ENCODE measurements at places on chromosomes 5 and 9. TPM values are rescaled to one million over a fixed set of nuclear protein-coding genes. Genes with fewer than 3 reads are reported as not detected.

Gene SLC34A3
- total RNA-seq, result not detected

Gene C9orf43
- 1.0 TPM for total RNA-seq

Gene CARTPT
- not detected for total RNA-seq

Gene TMEM252
- total RNA-seq, result not detected

Gene TLX3
- not detected for total RNA-seq

Gene NR2F1
- not detected for total RNA-seq

Gene ZNF879
- total RNA-seq, result 2.2 TPM

Gene LRSAM1
- 20.7 TPM for total RNA-seq

Gene CD72
- 11.5 TPM for total RNA-seq

Gene OBP2A
- total RNA-seq, result not detected

Gene AK8
- total RNA-seq, result 0.36 TPM

DNA sequence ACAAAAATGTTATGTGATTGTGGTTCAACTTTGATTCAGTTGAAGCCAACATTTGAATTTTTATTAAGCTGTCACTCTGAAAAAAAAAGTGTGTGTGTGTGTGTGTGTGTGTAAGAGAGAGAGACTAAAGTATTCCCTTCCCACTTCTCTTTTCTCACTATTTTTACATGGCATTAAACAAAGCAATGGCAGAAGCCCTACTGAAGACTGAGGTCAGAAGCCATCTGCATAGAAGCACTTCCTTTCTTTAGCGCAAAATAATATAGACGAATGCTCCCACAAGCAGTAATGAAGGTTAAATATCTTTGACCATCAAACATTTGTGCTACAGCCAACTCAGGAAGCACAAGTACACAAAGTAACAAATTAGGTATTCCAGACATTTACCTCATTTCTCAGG lies 540.5 kb downstream of the KCTD16 start:
- DNase-seq, result no peak

- DNase-seq, result no peak
These were observed 44.2 kb downstream of the GDA start for GRCh38 chr9:72193478-72193881.

DNA sequence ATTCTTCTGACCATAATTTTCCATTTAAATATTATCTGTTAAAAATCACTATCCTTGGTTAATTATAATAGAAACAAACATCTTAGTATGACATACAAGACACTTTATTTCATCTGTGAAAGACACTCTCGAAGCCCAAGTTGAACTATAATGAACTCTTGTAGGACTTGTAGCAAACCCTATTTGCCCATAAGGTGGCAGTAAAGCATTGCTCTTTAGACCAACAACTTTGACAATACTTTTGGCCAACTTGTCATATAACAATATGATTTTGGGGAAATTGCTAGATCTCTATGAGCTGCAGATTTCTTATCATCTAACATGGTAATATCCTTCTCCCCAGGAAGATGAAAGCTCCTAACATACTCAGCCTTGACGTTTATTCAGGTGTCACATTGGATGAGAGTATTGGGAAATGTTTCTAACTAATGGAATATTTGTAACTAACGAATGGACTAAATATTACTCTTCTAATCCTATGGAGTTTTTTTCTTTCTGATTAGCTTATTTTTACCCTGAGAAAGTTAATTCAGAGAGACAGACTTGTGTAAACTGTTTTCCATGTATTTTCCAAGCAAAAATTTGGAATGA lies 11.0 kb downstream of the SPINK14 start:
- no peak for DNase-seq

- DNase-seq, result no peak
These were observed 136.5 kb upstream of the ABCA1 start for GRCh38 chr9:105064248-105065097.

DNA sequence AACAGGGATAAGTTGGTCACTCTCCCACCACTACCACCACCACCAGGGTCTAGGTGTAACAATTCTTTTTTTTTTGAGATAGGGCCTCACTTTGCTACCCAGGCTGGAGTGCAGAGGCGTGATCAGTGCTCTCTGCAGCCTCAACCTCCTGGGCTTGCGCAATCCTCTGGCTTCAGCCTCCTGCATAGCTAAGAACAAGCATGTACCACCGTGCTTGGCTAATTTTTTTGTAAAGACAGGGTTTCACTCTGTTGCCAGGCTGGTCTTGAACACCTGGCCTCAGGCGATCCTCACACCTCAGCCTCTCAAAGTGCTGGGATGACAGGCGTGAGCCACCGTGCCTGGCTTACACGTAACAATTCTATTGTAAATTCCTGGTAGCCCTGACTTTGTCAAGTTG lies 27.5 kb downstream of the CORO2A start:
- no peak for DNase-seq

GRCh38 chr5:111398013-111398412 lies 114.3 kb downstream of the STARD4 start:
- no peak for DNase-seq

- no peak for DNase-seq
These were observed 158.8 kb downstream of the CRB2 start for GRCh38 chr9:123514766-123515165.

DNA sequence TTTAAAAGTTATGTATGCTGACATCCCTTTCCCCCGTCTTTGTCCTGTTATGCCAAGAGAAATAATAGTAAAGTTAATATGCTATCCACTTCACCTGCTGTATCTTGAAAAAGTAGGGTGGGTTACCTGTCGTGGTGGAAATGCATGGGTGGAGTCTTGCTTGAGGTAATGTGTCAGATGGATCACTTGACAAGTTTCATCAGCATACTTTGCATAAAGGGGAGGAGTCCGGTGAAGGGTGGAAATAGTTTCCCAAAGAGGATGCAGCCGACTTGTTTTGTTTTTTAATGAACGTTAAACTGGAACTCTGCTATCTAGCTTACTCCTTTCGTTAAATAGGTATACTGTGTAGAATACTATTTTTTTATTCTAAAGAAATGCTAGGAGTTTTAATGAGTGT lies 9.0 kb upstream of the DMRT3 start:
- no peak for DNase-seq

- no peak for DNase-seq
These were observed 109.8 kb downstream of the NSG2 start for GRCh38 chr5:174155281-174155680.

- no peak for DNase-seq
These were observed 58.4 kb upstream of the FOXE1 start for GRCh38 chr9:97794666-97795065.

DNA sequence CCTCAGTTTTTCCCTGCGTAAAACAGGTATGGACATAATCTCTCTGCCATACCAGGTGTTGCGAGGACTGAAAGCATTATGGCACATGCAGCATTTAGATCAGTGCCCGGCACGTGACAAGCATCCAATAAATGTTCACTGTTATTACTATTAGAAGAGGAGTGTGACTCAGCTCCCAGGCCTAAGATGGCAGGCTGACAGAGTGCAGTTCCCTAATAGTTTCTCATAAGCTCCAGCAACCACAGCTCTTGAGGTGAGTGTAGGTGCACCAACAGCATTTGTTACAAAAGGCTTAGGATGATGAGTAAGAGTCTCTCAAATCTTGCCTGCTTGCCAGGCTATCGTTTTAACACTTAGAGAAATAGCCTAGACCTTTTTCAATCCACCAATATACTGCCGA lies 28.9 kb upstream of the GLIS3 start:
- no peak for DNase-seq

- DNase-seq, result no peak
These were observed 59.2 kb upstream of the FER start for GRCh38 chr5:108688485-108688884.

DNA sequence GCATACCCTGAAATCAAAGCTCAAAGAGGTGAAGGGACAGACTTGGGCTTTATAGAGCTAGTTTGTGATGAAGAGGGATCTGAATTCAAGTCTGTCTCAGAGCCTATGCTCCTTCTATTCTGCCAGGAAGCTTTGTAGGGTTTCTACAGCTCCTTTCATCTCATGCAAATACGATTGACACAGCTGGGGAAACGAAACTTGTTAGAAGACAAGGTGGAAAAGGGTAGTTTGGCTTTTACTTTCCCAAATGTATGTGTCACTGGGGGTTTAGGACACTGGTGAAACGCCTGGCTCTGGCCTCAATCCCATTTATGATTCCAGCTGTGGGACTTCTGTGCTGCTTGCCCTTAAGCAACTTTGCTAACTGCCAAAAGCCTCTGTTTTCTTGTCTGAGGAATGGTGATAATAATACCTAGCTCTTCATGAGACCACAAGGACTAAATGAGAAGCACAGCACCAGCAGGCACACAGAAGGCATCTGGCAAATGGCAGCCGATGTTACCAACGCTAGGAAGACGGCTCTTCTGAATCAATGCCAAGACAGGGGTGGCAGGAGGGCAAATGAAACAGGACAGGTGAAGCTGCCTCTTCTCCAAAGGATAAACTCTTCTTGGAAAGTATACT lies 70.3 kb upstream of the EQTN start:
- no peak for DNase-seq

DNA sequence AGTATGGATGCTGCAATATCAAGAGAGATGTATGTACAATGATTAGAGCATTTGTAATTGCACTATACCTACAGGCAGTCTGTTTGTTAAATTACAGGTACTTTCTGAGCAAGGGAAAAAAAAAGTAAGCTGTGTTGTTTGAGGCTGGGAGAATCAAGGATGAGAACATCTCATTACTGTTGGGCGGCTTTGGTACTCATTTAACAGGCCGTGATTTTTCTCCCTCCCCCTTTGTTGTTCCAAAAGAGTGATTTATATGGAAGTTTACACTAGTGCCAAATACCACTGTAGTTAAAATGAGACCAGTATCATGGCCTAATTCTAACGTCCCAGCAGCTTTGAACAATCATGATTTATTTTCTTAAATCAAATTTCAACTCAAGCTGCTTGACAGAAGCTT lies 71.2 kb upstream of the GNA14 start:
- DNase-seq, result no peak

DNA sequence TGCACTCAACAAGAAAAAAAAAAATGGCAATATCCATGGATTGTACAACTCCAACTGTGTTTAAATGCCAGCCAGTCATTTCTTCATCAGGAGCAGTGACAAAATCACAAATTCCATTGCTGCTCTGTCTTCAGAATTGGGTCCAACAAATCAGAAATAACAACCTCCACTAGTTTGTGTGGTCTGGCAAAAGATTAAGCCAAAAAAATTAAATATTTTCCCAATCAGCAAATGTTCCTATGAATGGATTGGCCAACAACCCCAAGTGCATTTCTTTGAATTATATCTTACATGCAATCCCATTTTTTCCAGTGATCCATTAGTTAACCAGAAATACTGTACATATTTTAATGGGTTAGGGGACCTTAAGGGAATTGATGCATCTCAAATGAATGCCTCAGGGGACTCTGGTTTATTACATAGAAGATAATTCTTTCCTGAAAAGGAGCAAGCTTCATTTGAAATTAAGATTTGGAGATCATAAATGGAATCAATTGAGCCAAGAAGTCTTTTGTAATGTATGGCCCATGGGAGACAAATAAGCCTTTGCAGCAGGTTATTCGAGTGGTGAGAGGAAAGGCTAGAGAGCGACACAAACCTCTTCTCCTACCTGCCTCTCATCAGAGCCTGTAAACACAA lies 131.8 kb downstream of the TLE1 start:
- no peak for DNase-seq

- no peak for DNase-seq
These were observed 418.3 kb downstream of the CDH10 start for GRCh38 chr5:24226479-24226878.

GRCh38 chr5:14429101-14430050 lies 152.2 kb upstream of the OTULINL start:
- no peak for DNase-seq

GRCh38 chr5:96144289-96144688 lies 182.6 kb upstream of the ELL2 start:
- DNase-seq, result no peak

DNA sequence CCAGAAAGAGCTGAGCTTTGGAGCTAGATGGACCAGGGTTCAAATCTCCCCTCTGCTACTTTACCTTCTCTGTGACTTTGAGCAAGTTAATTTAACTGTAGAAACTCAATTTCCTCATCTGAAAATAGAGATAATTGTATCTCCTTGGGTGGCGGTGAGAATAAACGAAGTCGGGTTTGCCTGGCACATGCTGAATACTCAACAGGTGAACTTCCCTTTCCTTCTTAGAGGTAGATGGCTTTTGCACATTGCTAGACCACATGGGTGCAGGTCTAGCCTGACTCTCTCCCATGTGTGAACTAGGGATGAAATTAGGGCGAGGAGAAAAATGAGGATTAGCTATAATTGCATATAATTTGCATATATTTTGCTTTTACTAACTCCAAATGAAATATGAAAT lies 31.4 kb upstream of the GTF2H2C start:
- no peak for DNase-seq

- DNase-seq, result no peak
These were observed 28.4 kb upstream of the BOD1 start for GRCh38 chr5:173644673-173645436.

DNA sequence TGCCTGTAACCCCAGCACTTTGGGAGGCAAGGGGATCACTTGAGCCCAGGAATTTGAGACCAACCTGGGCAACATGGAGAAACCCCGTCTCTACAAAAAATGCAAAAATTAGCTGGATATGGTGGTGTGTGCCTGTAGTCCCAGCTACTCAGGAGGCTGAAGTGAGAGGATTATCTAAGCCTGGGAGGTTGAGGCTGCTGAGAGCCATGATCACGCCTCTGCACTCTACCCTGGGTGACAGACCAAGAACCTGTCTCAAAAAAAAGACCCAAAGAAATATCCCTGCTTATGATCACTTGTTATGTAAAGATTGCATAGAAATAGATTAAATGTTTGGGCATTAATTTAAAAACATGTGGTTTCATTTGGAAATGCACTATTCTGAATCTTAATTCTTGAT lies 125.1 kb downstream of the UGCG start:
- no peak for DNase-seq

- DNase-seq, result peak; percentile 49
These were observed 1.9 kb upstream of the RGMB start for GRCh38 chr5:98771382-98772109.

- no peak for DNase-seq
These were observed 619.1 kb downstream of the CCDC171 start for GRCh38 chr9:16171911-16172310.

DNA sequence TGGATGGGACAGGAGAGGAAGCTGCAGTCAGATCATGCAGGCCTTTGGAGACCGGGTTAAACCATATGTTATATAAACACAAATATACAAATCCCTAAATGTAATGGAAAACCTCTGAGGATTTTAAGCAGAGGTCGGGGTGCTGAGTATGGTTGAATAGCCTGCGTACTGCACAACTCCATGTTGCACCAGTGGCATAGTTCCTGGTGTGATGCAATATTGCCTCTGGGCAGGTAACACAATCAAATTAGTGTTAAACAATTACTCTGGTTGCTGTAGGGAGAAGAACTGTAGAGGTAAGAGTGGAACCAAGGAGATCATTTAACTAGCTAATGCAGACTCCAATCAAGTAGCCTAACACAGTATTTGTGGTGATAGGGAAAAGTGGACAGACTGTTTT lies 21.3 kb upstream of the RNF145 start:
- DNase-seq, result no peak

DNA sequence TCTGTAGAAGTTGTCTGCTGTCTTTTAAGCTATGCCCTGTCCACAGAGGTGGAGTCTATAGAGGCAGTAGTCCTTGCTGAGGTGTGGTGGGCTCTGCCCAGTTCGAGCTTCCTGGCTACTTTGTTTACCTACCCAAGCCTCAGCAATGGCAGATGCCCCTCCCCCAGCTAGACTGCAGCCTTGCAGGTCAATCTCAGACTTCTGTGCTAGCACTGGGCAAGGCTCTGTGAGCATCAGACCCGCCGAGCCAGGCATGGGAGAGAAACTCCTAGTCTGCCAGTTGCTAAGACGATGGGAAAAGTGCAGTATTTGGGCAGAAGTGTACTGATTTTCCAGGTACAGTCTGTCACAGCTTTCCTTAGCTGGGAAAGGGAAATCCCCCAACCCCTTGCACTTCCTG lies 694.1 kb upstream of the CDH6 start:
- no peak for DNase-seq

All from activated naive CD8-positive, alpha-beta T cell treated with anti-CD3 and anti-CD28 coated beads for 36 hours (primary cell).